ENCODE measurements at places on chromosomes 2 and 18.

DNA sequence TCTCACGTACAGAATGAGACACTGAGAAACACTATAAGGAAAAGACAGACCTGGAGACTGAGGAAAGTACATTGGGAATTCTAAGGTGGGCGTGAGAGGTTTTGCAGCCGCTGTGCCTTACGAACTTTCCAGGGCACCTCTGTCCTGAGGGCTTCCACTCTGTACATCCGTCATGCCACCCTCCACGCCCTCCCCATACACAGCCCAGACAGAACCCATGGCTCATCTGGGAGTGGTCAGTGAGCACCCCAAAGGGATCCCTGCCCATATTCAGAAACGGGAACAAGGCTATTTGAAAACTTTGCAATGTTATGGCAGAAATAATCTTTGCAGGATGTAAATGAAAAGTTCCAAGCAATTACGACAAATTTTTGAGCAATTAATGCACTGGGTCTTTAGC, 95.4 kb upstream of the ZNF532 start:
- no peak for DNase-seq

DNA sequence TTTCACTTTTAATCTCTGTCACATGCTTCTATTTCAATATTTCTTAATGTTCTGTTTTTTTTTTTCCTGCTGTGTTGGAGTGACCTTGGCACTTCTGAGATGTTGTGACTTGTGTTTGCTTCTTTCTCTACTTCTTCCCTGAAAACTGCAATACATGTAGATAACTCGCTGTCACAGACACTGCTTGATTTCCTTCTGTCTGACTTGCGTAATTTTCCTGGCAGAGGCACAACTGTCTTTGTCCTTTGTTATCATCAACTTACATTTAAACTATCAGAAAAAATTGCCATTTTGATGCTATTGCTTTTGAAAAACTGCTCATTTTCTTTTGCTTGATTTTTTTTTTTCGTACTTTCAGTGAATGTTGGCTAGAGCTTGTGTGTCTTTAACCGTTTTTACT, 69.0 kb downstream of the BABAM2 start:
- peak; percentile 45 for DNase-seq

DNA sequence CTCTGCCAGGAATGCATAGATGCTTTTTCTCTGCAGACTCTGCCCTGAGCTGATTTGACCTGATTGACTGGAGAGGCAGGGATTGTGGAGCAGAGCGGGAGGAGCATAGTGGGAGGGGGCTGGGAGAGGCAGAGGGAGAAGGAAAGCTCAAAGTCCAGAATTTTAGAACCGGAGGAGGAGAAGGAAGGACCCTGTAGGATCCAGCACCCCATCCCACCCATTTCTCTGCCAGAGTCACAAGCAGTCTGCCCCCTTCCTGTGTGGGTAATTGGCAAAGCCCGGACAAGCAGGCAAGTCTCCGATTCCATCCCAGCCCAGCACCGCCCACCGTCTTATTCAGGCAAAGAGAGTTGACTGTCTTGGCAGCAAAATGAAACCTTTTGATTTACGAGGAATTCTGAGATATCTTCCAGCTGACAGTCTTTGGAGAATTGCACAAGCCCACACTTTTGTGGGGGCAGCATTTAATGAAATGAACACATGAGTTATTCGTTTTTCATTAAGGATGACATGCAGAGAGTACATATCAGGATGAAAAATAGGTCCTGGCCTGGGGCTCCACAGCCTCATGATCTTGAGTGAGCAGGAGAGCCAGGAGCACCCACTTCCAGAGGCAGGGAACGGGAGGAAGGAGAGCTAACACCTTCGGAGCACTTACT, 103.1 kb downstream of the MCFD2 start:
- DNase-seq: no peak

- DNase-seq: no peak
Measured at GRCh38 chr2:159133797-159134196, 152.7 kb downstream of the WDSUB1 start.

DNA sequence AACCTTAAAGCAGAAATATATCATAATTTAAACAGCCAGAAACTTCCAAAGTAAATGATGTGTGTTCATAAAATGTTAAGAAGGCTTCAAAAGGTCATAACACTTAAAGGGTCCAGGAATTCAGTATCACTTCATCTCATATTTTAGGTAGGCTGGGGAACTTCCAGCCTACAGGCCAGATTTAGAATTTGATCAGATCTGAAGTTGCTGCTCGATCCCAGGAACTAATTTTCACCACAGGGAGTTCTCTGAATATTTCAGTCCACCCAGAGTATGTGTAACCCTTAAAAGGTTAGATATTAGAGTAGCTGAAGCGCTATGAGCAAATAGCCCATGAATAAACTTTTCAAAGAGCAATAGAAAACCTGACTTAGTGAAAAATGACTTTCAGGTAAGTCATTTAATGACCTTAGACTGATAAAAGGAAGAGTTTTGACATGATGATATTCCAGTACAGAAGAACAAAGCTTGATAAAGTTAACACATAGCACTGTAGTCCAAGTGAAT, 1.7 kb downstream of the WIPF1 start:
- no peak for DNase-seq

GRCh38 chr2:27587025-27587424, 4.2 kb downstream of the ZNF512 start:
- no peak for DNase-seq

- no peak for DNase-seq
Measured at GRCh38 chr18:32389858-32390257, 80.8 kb downstream of the GAREM1 start.

DNA sequence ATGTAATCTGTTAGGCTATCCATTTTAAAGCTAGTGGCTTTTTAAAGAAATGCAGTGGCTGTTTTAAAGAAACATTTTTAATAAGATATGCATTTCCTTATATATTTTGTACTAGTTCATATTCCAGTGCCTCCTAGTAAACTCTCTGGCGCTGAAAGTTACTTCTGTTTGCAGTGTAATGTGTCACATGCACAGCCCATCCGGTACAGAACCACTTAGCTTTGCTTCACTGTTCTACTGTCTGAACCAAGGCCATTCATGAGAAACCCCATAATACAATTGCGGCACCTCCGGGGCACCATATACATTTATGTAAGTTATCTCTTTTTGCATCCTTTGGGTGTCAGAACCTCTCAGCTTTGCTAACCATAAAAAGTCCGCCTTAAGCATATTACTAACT, 114.6 kb upstream of the KCTD1 start:
- no peak for DNase-seq

DNA sequence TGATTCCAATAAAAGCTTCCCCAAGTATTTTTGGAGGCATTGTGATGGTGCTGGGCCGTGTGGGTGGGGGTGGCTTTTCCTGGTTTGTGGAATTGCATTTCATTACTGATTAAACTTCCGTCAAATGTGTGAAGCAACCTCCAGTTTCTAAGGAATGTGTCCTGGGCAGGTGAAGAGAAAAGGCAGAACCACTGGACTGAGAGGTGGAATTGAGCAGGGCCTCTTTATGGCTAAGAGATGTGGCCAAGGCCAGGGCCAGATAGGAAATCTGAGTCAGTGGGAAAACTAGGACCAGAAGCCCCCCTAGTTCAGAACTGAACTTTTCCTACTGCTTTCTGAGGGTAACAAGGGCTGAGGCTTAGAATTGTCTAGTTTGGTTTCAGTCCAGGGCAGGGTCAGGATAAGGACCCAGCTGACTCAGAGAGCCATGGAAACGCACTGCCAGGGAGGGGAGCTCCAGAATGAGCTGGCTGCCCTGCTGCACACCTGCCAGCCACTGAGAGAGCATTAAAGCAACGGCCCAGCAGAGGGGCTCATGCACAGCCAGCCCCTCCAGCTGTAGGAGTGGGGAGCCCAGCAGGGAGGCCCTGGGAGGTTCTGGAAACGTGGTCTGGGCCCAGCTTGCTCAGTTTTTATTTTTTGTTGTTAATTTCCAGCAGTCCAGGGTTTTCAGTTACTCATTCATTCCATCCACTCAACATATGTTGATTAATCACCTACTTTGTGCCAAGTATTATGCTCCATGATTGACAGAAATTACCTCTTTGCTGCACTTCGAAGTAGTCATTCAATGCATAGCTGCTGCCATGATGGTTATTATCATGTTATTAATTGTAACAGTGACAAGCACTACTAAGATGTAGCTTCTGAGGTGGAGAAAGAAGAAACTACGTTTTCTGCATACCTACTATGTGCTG, 156.1 kb downstream of the MSH2 start:
- no peak for DNase-seq

- no peak for DNase-seq
Measured at GRCh38 chr18:40676668-40677067, 1278.4 kb upstream of the PIK3C3 start.

GRCh38 chr2:75454241-75454620, 106.5 kb downstream of the EVA1A start:
- DNase-seq: no peak

DNA sequence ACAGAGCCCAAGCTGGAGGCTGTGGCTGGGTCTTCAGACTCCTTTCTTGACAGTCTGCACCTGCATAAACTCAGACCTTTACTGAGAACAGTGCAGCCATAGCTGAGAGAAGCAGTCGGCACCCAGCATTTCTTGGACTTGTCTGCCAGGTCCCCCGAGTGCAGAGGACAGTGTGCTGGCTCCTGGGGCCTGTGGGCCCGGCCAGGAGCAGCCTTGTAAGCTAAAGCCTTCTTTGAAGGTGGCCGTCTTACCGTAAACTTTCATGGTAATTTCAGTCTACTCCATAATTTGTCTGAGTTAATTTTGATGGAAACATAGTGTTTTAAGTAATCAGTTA, 70.9 kb downstream of the LRRFIP1 start:
- DNase-seq: no peak

- DNase-seq: no peak
Measured at GRCh38 chr2:40458271-40458794, 6.4 kb upstream of the SLC8A1 start.

- DNase-seq: no peak
Measured at GRCh38 chr18:76264876-76265250, 230.2 kb downstream of the ZNF516 start.

DNA sequence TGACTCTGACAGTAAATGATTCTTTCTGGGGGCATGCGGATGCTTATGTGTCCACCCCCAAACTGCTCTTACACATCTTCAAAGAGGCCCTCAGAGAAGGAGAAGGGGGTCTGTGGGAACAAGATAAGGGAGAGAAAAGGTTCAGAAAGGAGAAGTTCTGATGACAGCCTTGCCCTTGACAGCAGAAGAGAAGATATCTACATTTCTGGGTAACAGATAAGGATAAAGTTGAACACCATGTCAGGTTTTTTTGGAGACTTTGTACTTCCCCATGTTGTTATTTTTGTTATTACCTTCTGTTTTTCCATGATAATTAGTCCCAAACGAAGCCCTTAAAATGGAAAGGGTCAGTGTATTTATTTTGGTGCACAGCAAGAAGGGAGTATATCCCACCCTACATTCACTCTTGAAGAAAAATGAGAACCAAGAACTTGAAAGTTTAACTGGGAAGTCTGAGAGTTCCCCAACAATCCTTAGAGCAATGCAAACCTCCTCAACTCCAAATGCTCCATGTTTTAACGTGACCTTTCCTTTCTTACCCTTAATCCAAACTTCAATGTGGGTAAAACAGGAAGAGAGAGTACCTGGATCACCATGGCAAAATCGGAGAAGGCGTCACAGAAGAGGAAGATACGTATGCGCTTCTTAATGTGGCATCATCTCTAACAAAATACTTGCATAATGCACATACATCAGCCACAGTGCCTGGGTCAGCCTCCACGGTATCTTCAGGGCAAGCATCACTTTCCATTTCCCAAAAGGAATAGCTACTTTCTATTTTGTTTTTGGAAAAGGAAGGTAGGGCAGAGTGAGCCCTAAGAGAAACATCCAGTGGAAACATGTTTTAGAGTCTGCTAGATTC, 264.6 kb upstream of the STON1 start:
- DNase-seq: no peak

GRCh38 chr2:13230221-13230620, 513.5 kb downstream of the TRIB2 start:
- DNase-seq: no peak

DNA sequence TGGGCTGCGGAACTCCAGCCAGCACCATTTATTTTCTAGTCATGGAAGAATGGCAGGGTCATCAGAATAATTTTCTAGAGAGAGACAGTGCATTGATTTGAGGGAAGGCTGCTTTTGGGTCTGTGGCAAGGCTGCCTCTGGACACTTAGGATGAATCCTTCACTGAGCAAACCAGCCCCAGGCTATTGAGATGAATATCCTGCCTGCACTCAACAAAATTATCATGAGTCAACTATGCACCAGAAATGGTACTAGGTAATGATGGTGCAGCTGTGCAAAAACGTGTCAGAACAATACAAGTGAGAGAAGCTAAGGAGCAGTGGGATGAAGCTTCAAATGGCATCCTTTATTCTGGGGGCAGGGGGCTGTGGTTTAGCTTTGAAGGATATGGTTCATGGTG, 115.8 kb downstream of the SPHKAP start:
- no peak for DNase-seq

- DNase-seq: no peak
Measured at GRCh38 chr2:57802243-57802642, 244.4 kb upstream of the VRK2 start.

- DNase-seq: no peak
Measured at GRCh38 chr2:96575785-96576456, 39.4 kb downstream of the ARID5A start.

DNA sequence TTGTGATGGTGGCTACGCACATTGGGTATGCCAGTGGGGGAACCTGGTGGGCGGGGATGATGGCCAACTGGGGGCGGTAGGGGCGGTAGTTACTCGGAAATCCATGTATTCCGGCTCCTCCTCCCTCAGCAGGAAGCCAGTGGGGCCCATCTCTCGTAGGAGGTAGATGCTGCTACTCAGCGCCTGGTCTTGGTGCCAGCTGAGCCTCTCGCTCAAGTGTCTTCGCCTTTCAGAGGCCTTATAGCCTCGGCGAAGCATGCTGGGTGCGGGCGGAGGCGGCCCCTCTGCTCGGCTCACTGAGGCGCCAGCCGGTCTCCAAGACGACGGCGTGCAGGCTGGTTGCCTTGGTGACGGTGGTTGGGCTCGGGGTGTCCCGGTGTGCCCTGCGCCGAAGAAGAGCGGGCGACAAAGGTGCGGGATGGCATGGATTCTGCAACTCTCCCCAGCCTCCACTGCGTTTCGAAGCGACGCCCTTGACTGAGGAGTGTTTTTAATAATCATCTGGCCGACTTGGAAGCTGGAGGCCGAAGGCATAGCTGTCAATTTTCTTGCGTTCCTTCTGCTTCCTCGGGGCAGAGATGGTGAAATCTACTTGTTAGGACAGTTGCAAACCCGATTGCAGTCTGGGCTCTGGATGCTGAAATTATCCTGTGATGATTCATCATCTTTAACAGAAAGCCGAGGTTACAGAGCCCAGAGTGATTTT, at the start of gene ZSWIM2:
Gene ZSWIM2, minus strand, starts transcription at position 298 of the 706 bp plus-strand sequence. Its CDS starts 40 bp downstream, at position 258.
- DNase-seq: peak; percentile 85

- DNase-seq: no peak
Measured at GRCh38 chr2:156490466-156490840, 54.3 kb downstream of the GPD2 start.

- DNase-seq: no peak
Measured at GRCh38 chr2:143205106-143205764, 76.0 kb downstream of the ARHGAP15 start.
